ENCODE measurements at places on chromosomes 4 and X.

DNA sequence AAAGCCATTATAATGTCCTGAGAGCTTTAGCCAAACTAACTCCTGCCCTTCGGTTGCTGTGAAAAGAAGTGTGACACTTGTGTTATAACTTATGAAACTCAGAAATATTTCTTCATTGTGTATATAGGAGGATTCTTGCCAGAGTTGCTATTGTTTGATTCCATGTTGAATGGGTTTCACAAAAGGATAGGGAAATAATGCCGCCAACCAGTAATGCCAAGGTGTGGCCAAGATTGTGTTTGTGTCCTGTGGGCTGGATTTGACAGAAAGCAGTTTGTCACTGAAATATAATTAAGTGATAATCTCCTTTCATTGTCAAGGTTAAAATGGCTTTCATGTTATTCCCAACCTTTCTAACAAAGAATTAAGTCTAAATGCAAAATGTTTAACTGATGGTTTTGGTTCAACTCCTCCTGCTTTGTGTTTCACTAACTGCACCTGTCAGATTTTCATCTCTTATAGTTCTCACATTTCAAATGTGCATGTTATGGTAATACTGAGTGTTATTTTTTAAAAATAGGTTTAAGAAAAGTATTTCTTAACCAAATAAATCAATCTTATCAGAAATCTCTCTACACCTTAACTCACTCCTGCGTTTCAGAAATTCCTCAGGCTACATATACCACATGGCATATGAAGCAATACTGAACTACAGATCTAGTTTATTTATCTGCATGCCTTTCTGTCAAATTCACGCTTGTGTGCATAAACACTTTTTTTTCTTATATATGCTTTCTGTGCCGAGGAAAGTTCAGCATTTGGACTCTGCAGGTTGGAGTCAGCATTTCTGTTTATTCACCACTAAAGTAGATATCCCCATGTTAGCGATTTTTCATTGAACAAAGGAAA lies at the start of gene CLDN22:
Gene CLDN22, minus strand, starts transcription at position 66 of the 849 bp plus-strand sequence. Its CDS starts 58 bp downstream, at position 8.
- no peak for DNase-seq

DNA sequence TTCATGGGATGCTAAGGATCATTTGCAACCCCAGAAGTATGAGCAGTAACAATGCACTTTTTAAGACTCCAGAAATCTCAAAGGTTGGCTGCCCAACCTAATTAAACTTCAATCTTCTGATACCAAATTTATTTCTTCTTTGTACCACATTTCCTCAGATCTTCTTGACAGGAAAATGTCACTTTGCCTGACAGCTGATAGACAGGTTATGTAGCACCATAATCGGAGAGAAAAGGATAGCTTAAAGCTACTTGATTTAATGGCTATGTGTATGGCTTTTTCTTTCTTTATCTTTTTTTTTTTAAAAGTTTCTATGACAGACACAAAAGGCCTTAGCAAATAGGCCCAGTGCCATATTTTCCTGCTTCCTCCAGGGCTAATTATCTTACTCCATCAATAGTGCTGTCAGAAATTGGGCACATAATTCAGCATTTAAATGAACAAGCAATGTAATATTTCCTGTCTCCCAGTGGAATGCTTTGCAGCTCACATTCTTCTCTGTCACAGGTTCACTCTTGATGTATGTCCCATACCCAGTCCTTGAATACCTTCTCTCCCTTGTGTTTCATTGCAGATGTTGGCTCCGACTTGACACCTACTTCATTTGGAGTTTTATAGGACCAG lies 795.7 kb downstream of the ADGRL3 start:
- DNase-seq: no peak

DNA sequence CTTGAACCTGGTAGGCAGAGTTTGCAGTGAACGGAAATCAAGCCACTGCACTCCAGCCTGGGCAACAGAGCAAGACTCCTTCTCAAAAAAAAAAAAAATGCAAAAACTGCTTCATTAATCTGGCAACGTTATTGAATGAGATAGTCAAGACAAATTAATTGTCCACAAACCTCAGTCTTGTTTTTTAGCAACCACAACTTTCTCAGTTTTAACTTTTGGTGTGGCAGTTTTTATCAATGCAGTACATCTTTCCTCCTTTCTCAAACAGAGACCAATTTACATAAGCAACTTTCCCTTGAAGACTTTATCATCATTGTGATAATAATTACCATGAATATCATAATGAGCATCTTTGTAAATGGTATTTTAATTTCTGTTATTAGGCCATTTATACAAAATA lies 61.7 kb upstream of the GALNTL6 start:
- no peak for DNase-seq

- DNase-seq: no peak
Measured at GRCh38 chr4:47974566-47974965, 41.9 kb downstream of the CNGA1 start.

DNA sequence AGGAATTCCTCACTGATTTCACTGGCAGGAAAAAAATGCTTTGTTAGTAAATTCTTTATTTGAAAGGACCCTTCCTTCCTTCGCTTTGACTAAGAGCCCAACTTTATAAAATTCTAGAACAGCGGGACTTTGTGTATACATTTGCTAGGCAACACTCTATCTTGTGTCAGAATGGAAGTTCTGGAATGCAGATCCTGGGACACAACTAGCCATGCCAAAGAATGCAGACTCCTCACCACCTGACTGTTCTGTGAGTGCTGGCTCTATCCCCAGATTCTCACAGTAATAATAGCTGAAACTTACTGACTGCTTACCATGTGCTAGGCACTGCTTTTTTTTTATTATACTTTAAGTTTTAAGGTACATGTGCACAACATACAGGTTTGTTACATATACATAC lies 73.3 kb upstream of the ZDHHC15 start:
- DNase-seq: no peak

- no peak for DNase-seq
Measured at GRCh38 chr4:91118597-91118996, 991.4 kb downstream of the CCSER1 start.

DNA sequence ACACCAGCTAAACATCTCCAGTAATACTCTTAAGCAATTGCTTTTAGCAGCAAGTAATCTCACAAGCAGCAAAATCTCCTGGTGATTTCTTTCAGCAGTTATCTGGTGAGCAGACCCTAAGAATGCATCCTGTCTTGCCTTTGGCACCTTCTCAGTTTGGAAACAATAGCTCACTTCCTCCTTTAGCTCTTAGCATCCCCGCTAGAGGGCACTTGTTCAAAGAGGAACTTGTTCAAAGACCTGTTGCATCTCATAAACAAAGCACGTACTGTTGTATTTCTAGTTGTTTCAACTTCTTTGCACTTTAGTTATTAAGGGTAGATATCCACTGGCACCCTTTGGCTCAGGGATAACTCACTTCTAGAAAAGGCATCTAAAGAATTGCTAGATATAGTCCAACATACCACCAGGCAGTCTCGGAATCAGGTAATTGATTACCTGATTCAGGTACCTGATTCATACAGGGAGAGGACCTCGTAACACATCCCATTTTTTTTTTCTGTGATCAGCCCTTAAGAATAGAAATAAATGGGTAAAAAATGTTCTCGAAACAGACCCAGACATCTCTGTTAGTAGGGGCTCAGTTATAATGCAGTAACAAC lies 81.9 kb upstream of the QRFPR start:
- DNase-seq: peak; percentile 32

DNA sequence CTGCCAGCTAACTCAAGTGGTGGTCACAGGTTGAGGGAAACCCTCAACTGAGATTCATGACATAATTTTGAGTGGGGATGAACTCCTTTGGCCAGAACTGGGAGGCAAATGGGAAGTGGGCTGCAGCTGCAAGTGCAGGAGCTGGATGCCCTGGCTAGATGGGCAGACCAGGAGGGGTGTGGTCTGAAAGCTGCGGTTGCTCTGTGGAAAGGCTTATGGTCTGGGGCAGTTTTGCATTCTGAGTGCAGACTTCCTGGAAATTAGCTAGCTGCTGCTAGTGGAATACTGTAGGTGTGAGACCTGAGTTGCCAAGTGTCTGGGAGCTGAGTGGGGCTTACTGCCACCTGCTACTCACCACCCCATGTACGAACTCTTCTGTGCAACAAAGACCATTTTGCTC lies 52.1 kb upstream of the NAP1L2 start:
- no peak for DNase-seq

- DNase-seq: no peak
Measured at GRCh38 chrX:41198410-41198809, 113.2 kb downstream of the USP9X start.

GRCh38 chr4:127959794-127960193 lies 5.2 kb downstream of the MFSD8 start:
- DNase-seq: no peak

- DNase-seq: peak; percentile 26
Measured at GRCh38 chr4:184983672-184984356, 34.5 kb upstream of the HELT start.

- no peak for DNase-seq
Measured at GRCh38 chr4:12242354-12242753, 813.7 kb upstream of the HS3ST1 start.

DNA sequence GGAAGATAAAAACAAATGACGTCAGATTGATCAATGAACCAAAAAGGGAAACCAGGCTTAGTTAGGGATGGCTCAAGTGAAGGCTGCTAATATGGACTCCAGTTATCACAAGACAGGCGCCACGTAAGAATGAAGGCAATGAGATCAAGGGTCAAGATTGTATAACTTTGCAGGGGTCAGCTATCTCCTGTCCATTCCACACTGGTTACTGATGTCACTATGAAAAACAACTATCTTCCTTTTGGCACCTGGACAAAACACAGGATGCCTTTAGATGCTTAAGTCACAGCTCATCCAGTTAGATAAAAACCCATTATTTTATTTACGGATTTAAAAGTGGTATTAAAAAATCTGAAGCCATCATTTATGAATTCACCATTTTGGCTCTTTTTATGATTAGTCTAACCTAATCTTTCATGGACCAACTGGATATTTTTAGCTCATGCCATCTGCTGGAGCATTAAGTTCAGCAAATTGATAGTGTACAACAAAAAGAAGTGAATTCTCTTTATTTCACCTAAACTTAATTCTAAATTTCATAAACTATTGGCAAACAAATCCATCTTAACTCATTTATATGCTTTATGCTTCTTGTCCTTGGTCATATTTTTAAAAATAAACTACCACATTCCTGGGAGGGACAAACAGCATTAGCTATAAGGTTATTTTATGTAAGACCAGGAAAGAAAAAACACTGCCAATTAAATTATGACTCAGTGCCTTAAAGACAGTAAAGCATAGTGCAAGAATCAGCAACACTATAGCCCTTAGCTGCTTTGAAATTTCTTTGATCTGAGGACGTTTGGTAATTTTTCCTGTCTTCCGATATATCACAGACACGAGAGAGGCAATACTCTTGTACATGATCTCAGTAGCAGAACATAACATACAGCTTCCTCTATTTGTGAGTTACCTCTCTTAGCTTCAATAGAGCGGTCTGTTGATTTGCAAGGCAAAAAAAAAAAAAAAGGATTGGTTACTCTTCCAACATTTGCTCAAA lies 27.0 kb downstream of the DHX15 start:
- DNase-seq: no peak

DNA sequence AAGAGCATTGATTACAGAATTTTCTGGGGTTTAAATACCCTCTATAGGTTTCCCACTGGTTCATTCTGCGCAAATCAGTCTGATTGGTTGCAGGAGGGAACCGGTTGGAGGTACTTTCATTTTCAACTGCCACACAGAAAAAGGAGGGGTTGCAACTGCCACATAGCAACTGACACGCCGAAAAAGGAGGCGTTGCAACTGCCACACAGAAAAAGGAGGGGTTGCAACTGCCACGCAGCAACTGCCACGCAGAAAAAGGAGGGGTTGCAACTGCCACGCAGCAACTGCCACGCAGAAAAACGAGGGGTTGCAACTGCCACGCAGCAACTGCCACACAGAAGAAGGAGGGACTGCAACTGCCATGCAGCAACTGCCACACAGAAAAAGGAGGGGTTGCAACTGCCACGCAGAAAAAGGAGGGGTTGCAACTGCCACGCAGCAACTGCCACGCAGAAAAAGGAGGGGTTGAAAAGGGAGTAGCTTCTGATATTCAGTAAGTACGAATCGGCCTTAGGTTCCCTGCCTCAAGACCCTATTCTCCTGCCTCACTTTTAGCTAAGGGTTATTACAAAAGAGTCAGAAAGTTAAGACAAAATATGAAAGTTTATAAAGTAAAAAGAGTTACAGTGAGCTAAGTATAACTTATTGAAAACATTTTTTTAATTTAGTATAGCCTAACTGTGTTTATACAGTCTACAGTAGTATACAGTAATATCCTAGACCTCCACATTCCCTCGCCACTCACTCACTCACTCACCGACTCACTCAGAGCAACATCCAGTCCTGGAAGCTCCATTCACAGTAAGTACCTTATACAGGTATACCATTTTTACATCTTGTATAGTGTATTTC lies 431.8 kb downstream of the KCTD8 start:
- no peak for DNase-seq

DNA sequence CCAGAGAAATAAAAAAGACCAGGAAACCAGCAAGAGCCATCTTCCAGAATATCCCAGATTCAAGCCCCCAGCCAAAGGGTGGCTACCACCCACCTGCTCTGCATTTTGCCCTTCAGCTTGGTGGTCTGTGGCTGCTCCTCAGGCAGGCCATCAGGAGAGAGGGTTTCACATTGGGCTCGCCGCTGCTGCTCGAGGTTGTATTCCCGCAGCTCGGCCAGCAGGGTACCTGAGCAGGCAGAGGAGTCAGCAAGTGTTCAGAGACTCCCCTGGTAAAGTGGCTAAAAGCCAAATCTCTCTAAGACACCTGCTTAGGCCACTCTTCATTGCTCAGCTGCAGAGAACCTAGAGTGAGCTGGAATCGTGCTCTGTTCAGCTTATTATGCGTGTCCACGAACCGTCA lies 110.8 kb upstream of the HSD17B10 start:
- no peak for DNase-seq

DNA sequence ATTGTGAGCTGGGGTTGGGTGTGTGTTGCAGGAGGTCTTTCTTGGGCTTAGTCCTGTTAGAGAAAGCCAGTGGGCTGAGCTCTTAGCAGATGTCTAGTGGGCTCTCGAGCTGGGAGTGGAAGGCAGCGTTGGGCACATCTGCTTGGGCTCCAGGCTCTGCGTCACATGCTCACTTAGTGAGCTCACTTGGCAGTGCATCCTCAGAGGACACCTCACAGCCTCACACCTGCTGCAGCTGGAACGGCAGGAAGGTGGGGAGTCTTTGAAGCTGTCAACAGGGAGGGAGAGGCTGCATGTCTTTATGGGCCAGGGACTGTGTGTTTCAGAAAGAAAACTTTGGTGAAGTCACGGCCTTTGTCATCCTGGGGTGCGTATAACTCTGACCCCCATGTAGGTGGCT lies 82.2 kb downstream of the PSAPL1 start:
- DNase-seq: no peak

GRCh38 chr4:133592106-133592505 lies 443.0 kb downstream of the PCDH10 start:
- DNase-seq: no peak

- no peak for DNase-seq
Measured at GRCh38 chr4:137359691-137360315, 172.5 kb downstream of the PCDH18 start.

DNA sequence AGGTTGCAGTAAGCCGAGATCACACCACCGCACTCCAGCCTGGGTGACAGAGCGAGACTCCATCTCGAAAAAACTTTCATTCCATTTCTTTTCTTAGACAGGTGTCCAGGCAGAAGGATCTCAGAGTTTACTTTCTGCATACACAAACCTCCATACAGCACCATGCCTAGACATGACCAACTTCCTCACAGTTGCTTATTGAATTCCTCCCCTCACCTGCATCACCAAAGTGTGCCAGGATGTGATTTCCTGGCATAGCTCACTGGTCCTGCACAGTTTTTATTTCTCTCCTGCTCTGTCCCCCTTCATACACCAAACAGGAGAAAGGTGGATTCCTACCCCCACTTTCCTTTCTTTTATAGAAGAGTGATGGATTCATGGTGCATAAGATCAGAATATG lies 34.7 kb upstream of the PPARGC1A start:
- no peak for DNase-seq

Data from central memory CD4-positive, alpha-beta T cell (primary cell).